ENCODE measurements at places on chromosomes 4 and X. TPM values are rescaled to one million over a fixed set of nuclear protein-coding genes. Genes with fewer than 3 reads are reported as not detected.

RHOXF2B gene
- not detected for total RNA-seq

SYTL4 gene
- total RNA-seq: 1.3 TPM

TNMD gene
- total RNA-seq: not detected

HTN3 gene
- not detected for total RNA-seq

BEX2 gene
- 19.2 TPM for total RNA-seq

PTPN13 gene
- 13.1 TPM for total RNA-seq

TLR2 gene
- total RNA-seq: 0.13 TPM

GAGE12F gene
- not detected for total RNA-seq

DGKK gene
- total RNA-seq: not detected

TGIF2LX gene
- total RNA-seq: not detected

MAGEA9B gene
- total RNA-seq: not detected

TAF7L gene
- total RNA-seq: not detected

BRS3 gene
- total RNA-seq: not detected

ACE2 gene
- not detected for total RNA-seq

SSX4B gene
- 0.53 TPM for total RNA-seq

TMEM164 gene
- 9.8 TPM for total RNA-seq

NSUN7 gene
- not detected for total RNA-seq

GPRIN3 gene
- total RNA-seq: 0.27 TPM

SMIM31 gene
- not detected for total RNA-seq

GPRASP3 gene
- total RNA-seq: 0.23 TPM

ABHD18 gene
- total RNA-seq: 3.8 TPM

CLDN34 gene
- total RNA-seq: 0.13 TPM

FAM149A gene
- 2.6 TPM for total RNA-seq

CISD2 gene
- total RNA-seq: 25.4 TPM

FAM241A gene
- total RNA-seq: 5.4 TPM

KCTD8 gene
- total RNA-seq: 0.30 TPM

KLB gene
- not detected for total RNA-seq

All from A375 (cell line).